ENCODE measurements at places on chromosomes 3 and 15. TPM values are rescaled to one million over a fixed set of nuclear protein-coding genes. Genes with fewer than 3 reads are reported as not detected.

The MCF2L2 gene
- 0.17 TPM for total RNA-seq

The NR2E3 gene
- 0.34 TPM for total RNA-seq

The RSL24D1 gene
- 105 TPM for total RNA-seq

The AP3B2 gene
- 0.68 TPM for total RNA-seq

The GATA2 gene
- 4.0 TPM for total RNA-seq

The RASGRP1 gene
- total RNA-seq, result 0.40 TPM

The THSD4 gene
- total RNA-seq, result 25.8 TPM

The CIDEC gene
- total RNA-seq, result 76.8 TPM

The ACSBG1 gene
- total RNA-seq, result 0.16 TPM

The DISP2 gene
- 1.1 TPM for total RNA-seq

The TFRC gene
- 79.8 TPM for total RNA-seq

The BFSP2 gene
- not detected for total RNA-seq

The DUOX2 gene
- 0.05 TPM for total RNA-seq

The KBTBD12 gene
- not detected for total RNA-seq

The MUSTN1 gene
- 0.21 TPM for total RNA-seq

The PPP1R14D gene
- total RNA-seq, result not detected

Data from A549 treated with AZD2906 at 1 μM for 4 hours (cell line).